Stimulated activated CD8-positive, alpha-beta memory T cell treated with anti-CD3 and anti-CD28 coated beads, Interleukin-4, amount 100 ng/mL, for 1 hour (primary cell): ENCODE measurements at places on chromosomes 5 and 9.

- no peak for DNase-seq
These were observed 28.6 kb upstream of the IL13 start for GRCh38 chr5:132629230-132629944.

GRCh38 chr5:65858316-65858715 is 68.1 kb upstream of the ERBIN start:
- no peak for DNase-seq

DNA sequence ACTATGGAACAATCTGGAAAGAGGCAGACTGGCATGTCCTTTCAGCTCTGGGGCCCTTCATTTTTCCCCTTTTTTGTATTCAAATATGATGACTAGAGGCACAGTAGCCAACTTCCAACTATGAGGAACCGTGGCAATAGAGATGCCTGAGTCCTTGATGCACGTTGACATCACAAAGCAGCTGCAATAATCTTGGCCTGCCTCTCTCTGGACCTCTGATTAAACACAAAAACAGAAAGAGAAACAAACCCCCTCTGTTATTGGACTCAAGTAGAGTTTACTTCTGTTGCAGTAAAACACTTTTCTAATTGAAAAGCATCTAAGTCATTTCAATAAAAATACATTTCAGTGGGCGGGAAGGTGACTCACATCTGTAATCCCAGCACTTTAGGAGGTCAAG is 122.2 kb upstream of the GRAMD2B start:
- no peak for DNase-seq

DNA sequence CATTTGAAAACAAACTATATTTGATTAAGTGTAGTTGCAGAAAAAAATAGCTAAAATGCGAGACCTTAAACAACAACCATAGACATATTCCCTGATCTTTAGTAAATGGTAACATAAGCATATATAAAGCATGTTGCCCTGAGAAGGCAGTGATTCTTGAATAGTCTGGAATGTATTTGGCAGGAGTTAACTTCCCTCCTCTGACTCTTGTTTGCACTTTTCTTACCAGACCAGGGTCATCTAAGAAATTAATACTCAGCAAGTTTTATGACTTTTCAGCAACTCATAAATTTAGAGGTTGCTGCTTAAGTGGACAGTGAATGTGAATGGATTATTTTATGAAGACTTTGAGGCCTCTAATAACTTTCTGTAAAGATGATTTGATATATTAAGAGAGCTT is 55.3 kb upstream of the NUDT12 start:
- no peak for DNase-seq

GRCh38 chr5:107296572-107296971 is 374.2 kb downstream of the EFNA5 start:
- DNase-seq, result no peak

DNA sequence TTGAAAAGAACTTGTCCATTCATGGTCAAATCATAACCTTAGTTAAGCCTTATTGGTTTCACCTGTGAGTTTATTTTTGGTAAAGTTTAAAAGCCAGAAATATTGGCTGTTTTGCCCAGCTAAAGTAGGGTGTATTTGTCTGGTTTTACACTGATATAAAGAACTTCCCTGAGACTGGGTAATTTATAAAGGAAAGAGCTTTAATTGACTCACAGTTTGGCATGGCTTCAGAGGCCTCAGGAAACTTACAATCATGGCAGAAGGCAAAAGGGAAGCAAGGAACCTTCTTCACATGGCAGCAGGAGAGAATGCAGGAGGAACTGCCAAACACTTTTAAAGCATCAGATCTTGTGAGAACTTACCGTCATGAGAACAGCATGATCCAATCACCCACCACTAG is 55.3 kb downstream of the JAKMIP2 start:
- no peak for DNase-seq

DNA sequence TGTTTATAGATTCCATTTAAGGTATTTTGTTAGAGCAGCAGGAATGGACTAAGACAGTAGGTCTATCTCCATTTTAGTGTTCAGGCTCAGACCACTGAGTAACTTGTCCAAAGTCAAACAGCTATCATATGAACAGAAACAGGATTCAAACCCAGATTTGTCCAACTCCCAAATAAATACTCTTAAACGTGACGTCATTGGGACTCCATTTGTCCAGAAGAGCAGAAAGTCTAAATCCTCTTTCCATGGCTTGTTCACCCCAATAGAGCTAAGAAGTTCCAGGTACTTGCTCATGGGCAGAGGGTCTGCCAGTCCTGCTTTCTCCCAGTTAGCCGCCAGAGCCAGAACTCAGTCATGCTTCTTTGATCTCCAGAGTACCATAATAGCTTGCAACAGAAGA is 16.3 kb upstream of the VLDLR start:
- DNase-seq, result no peak

GRCh38 chr5:134136771-134137170 is 22.3 kb downstream of the TCF7 start:
- no peak for DNase-seq

GRCh38 chr5:153350175-153350883 is 140.1 kb upstream of the GRIA1 start:
- no peak for DNase-seq

- DNase-seq, result no peak
These were observed 3.2 kb upstream of the SCGB3A1 start for GRCh38 chr5:180594311-180595045.

- no peak for DNase-seq
These were observed 631 bp upstream of the RCL1 start for GRCh38 chr9:4792054-4792571.

- DNase-seq, result no peak
These were observed 87.0 kb downstream of the WNK2 start for GRCh38 chr9:93270976-93271375.

GRCh38 chr9:100473276-100474081 is 530 bp downstream of the TMEFF1 start:
- no peak for DNase-seq

- DNase-seq, result no peak
These were observed 159.0 kb downstream of the PBX3 start for GRCh38 chr9:125906144-125906543.

GRCh38 chr5:79544131-79544530 is 30.2 kb upstream of the HOMER1 start:
- DNase-seq, result no peak

DNA sequence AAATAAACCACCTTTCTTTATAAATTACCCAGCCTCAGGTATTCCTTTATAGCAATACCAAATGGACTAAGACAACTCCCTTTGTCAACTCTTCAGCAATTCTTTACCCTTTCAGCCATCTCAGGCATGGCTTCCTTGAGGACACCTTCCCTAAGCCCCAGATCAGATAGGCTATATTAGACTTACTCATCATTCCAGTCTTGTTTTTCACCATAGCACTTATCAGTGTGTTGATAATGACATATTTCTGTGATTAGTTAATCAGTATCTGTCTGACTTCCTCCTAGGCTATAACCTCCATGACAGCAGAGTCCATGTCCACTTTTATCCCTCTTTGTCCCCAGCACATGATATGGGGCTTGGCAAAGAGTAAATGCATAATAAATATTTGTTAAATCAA is 238.1 kb downstream of the ACTL7B start:
- no peak for DNase-seq

DNA sequence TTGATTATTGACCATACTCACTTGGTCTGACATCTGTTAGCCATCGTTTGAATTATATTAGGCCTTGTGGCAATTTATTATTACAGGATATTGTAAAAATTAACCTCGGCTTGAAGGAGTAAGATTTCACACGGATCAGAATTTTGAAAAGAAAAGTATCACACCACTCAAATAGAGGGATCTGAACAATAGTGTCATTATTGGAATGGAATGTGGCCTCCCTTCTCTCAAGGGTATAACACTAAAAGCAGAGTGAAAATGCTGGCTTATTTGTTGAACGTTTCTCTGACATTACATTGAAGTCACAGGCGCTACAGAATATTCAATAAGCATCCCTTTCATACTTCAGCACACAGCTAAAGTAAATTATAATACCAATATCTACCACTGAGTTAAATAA is 509.3 kb downstream of the CTNND2 start:
- no peak for DNase-seq

DNA sequence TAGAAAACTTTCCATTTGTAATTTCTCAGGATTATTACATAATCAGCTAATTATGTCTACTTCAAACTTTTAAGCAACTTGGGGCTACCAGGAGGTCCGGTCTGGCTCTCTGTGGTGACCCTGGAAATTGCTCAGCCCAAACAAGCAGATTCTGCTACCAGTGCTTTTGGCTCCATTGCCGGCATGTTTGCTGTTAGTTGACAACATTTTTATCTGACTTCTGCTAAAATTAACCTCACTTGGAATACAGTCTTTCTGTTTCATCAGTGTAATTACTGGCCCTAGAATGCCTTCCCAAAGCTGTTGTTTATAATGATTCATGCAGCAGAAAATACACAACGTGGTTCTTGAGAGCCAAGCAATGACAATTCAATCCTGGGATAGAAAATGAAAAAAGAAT is 38.5 kb upstream of the FAM81B start:
- no peak for DNase-seq

GRCh38 chr5:82802954-82803353 is 274.2 kb downstream of the TMEM167A start:
- DNase-seq, result no peak

GRCh38 chr9:80157561-80157983 is 585.8 kb downstream of the TLE4 start:
- DNase-seq, result no peak

GRCh38 chr9:96126321-96126881 is 175.6 kb downstream of the HSD17B3 start:
- DNase-seq, result no peak

DNA sequence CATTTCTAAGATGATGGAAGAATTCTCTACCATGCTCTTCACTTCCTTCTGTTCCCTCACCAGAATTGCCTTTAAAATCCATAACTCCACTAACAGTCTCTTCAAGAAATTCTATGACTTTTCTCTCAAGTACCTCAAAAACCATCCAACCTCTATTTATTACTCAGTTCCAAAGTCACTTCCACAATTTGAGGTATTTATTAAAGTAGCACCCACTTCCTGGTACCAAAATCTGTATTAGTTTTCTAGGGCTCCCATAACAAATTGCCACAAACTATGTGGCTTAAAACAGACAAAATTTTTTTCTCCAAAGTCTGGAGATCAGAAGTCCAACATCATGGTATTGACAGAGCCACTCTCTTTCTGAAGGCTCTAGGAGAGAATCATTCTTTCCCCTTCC is 4.9 kb upstream of the SPTLC1 start:
- no peak for DNase-seq

DNA sequence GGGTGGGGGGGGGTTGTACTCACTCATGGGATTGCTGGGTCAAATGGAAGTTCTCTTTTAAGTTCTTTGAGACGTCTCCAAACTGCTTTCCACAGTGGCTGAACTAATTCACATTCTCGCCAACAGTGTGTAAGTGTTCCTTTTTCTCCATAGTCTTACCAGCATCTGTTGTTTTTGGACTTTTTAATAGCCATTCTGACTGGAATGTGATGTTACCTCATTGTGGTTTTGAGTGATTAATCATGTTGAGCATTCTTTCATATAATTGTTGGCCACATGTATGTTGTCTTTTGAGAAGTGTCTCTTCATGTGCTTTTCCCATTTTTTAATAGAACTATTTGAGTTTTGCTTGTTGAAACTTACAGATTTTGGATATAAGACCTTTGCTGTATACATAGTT is 94.9 kb upstream of the PLPPR1 start:
- no peak for DNase-seq

GRCh38 chr9:75889977-75890471 is 449 bp upstream of the PCSK5 start:
- no peak for DNase-seq

DNA sequence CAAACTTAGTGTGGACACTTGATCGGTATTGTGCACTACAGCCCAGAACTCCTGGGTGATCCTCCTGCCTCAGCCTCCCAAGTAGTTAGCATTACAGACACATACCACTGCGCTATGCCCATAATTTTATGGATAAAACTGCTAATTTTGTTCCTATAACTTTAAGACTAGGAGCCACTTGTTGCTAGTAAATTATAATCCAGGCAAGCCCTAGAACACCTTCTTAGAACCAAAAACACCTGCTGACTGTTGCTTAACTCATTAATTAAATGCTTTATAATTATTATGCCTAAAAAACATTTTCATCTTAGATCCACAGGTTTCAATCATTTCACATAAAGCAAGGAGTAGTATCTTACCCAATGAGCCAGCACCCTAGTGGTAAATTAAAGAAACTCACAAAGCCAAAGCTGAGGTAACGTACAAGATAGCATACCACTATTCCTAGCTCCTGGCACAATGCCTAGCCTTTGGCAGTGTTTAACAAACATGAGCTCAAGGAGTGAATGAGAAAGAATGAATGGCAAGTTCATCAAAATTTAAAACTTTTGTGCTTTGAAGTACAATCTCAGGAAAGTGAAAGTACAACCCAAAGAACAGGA is 5.4 kb downstream of the MRPS27 start:
- no peak for DNase-seq

DNA sequence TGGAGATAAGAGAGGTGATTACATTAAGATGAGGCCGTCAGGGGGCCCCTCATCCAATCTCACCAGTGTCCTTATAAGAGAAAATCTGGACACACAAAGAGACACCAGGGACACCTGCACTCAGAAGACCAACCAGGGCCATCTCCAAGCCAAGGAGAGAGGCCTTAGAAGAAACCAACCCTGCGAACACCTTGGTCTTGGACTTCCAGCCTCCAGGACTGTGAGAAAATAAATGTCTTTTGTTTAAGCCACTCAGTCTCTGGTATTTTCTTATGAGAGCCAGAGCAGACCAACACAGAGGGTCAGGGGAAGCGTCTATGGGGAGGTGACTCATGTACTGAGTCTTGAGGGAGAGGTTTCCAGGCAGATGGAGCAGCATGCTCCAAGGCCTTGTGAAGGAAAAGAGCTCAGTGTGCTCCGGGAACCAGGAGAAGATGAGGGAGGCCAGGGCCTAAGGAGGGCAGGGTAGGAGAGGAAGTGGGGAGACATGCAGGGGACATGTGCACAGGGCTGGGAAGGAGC is 5.4 kb downstream of the PHYKPL start:
- no peak for DNase-seq

GRCh38 chr5:21452449-21452848 is 1400.7 kb downstream of the CDH12 start:
- DNase-seq, result no peak

DNA sequence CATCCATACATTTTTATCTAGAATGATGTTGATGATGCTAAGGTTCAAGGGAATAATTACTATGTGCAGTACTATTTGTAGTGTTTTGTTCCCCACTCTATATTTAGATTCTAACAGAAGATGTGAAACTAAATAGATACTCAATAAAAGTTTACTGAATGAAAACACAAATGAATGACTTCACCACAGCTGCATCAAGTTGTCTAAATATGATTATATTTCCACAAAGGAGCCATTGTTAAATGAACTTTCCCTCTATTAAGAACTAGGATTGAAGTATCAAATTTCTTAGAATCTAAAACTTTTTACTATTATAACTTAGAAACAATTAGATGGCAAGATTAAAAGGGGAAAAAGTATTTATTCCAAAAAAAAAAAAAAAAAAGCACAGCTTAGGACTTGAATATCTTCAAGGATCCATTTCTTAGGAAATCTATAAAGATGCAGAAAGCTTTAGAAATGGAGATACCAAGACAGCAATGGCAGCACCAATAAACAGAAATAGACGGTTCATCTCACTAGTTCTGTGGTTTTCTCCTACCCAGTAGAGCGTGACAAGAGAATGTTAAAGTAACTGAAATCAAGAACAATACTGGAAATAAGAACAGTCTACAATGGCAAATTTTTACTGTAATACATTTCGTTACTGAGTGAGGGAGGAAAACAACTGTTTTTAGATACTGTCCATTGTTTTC is 347.6 kb downstream of the EBF1 start:
- DNase-seq, result no peak

GRCh38 chr9:129011761-129012181 is 16.4 kb downstream of the SH3GLB2 start:
- DNase-seq, result no peak
